NCI-H345 (cell line): ENCODE measurements at places on chromosomes 1 and 21.

DNA sequence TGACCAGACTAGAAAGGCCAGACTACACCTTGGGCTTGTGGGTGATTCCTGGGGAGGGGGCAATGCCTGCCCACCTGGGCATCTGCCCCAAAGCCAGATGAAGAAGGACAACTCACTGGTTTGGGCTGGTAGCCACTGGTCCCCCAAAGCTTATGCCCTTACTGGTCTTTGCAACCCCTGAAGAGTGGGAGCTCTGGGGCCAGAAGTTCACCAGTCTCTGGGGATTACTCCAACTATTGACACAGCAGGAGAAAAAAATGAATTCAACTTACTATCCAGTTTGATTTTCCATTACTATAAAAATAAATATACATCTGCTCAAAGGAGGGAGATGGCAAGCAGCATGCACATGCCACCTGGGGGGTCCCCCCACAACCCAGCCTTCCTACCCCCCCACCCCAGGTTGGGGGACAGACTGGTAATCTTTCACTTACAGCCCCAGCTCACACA is 2.6 kb downstream of the AHDC1 start:
- DNase-seq, result no peak

- DNase-seq, result no peak
Measured at GRCh38 chr1:54471588-54471987, 65.4 kb upstream of the SSBP3 start.

- DNase-seq, result no peak
Measured at GRCh38 chr1:94302497-94302896, 65.1 kb upstream of the ARHGAP29 start.

GRCh38 chr1:88230126-88230525 is 453.9 kb upstream of the PKN2 start:
- no peak for DNase-seq

GRCh38 chr1:11768821-11769220 is 6.8 kb downstream of the C1orf167 start:
- no peak for DNase-seq

GRCh38 chr1:76770979-76771378 is 96.3 kb upstream of the ST6GALNAC5 start:
- DNase-seq, result peak; percentile 76
